ENCODE measurements at places on chromosomes 3 and 15. TPM values are rescaled to one million over a fixed set of nuclear protein-coding genes. Genes with fewer than 3 reads are reported as not detected.

P4HTM gene
- total RNA-seq = 11.1 TPM

TRH gene
- not detected for total RNA-seq

CCDC33 gene
- 4.9 TPM for total RNA-seq

AP3B2 gene
- total RNA-seq = 0.24 TPM

GABRA5 gene
- 5.9 TPM for total RNA-seq

WDR48 gene
- 25.7 TPM for total RNA-seq

NANOGP8 gene
- total RNA-seq = not detected

CLEC3B gene
- not detected for total RNA-seq

MEX3B gene
- 6.1 TPM for total RNA-seq

VIPR1 gene
- total RNA-seq = 31.7 TPM

SLC9A9 gene
- total RNA-seq = not detected

C15orf61 gene
- total RNA-seq = 2.2 TPM

GATM gene
- total RNA-seq = 28.1 TPM

RFTN1 gene
- total RNA-seq = 27.9 TPM

RPL29 gene
- total RNA-seq = 865 TPM

SAMD7 gene
- not detected for total RNA-seq

CELSR3 gene
- 2.4 TPM for total RNA-seq

EIF1B gene
- 18.1 TPM for total RNA-seq

ARRDC4 gene
- 3.8 TPM for total RNA-seq

ADAMTS9 gene
- 3.3 TPM for total RNA-seq

ZNF860 gene
- 0.34 TPM for total RNA-seq

CD200R1 gene
- total RNA-seq = 0.09 TPM

DNASE1L3 gene
- total RNA-seq = not detected

GOLGA6B gene
- total RNA-seq = not detected

FES gene
- 0.46 TPM for total RNA-seq

GOLGA8S gene
- total RNA-seq = not detected

MYZAP gene
- 1.4 TPM for total RNA-seq

ALDH1A2 gene
- not detected for total RNA-seq

Data from Daoy (cell line).